Stimulated activated CD8-positive, alpha-beta memory T cell treated with anti-CD3 and anti-CD28 coated beads, Interleukin-4, amount 100 ng/mL, for 1 hour (primary cell): ENCODE measurements at places on chromosomes 7 and 10.

- peak; percentile 49 for DNase-seq
Observed at GRCh38 chr10:31317652-31318381, 1.2 kb upstream of the ZEB1 start.

DNA sequence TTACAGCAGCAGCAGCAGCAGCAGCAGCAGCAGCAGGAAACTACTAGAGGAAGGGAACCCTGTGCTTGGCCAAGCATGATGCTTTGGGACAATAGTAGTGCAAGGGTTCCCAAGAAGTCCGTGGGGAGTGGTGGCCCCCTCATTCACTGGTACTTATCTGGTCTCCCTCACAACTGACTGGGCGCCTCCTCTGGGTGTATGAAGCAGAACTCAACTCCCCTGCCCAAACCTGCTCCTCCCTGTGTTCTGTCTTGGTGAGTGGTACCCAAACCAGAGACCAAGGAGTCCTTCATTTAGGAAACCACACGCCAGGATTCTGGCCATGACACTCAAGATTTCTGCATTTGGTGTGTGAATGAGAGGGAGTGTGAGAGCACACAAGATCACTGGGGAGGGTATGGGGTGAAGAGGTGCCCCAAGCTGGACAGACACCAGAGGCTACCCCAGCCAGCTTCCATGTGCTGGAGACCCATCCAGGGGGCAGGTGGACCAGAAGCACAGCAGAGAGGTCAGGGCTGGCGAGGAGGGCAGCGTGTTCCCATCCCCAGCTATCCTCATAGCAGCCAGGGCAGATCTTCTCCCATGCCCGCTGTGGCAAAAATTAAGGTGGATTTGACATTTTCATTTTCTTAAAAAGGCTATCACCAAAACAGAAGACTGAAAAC, 10.6 kb upstream of the ZNF777 start:
- no peak for DNase-seq

DNA sequence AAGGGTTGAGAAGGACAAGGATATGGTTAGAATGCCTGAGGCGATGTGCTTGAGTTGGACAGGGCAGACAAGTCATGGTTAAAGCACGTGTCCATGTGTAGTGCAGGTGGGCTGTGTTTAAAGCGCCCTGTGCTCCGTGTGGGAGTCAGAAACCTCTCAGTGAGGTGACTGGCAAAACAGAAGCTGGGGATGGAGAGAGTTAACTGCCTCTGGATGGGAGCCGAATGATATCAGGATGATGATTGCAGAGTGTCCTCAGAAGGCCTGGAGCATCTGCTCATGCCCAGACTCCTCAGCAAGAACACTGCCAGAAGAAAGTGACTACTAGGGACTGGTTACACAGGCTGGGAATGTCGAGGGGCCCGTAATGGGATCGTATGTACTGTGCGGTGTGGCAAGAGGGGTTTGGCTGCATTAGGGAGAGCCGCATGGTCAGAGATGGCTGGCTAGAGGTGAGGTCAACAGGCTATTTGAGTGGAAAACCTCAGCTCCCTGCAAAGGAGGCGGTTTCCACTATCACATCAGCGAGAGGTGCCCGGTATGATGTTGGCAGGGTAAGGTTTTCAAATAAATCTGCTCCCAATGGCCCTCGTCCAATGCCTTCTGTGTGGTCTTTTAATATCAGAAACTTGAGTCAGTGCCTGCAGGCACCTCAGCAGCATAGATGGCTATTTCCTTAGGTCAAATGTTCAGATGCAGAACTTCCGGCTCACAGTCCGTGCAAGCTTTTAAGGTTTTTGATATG, 26.1 kb upstream of the MRC1 start:
- DNase-seq, result no peak

GRCh38 chr7:38655833-38656774, 24.9 kb upstream of the AMPH start:
- DNase-seq, result no peak

GRCh38 chr7:13989126-13989948, at the start of gene ETV1:
Gene ETV1, minus strand, starts transcription at chr7:13989666. Its CDS starts 614 bp downstream, at chr7:13989052.
- no peak for DNase-seq

- no peak for DNase-seq
Observed at GRCh38 chr10:43892062-43892770, 243.5 kb upstream of the ZNF32 start.

- DNase-seq, result no peak
Observed at GRCh38 chr10:77604063-77604462, 33.5 kb downstream of the KCNMA1 start.

- DNase-seq, result no peak
Observed at GRCh38 chr7:155358066-155358947, 60.6 kb downstream of the INSIG1 start.

- DNase-seq, result no peak
Observed at GRCh38 chr10:93711891-93712290, 9.5 kb upstream of the FRA10AC1 start.

DNA sequence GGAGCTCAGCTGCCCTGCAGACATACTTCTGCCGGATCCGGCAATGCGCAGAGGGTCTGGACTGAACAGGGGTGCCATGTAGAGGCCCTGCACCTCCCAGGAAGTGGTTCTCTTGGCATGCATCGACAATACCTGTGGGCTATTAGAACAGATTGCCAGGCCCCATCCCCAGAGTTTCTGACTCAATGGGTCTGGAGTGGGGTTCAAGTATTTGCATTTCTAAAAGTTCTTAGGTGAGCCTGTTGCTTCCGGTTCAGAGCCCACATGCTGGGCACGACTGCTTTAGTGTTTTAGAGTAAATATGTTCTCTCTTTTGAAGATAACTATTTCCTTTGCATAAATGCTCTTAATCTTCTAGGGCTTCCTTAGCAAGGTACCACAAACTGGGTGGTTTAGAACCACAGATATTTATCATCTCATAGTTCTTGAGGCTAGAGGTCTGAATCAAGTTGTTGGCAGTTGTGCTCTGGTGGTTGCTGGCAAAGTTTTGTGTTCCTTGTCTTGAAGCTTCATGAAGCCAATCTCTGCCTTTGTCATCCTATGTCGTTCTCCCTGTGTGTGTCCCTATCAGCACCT, 435.5 kb downstream of the TCERG1L start:
- DNase-seq, result no peak

DNA sequence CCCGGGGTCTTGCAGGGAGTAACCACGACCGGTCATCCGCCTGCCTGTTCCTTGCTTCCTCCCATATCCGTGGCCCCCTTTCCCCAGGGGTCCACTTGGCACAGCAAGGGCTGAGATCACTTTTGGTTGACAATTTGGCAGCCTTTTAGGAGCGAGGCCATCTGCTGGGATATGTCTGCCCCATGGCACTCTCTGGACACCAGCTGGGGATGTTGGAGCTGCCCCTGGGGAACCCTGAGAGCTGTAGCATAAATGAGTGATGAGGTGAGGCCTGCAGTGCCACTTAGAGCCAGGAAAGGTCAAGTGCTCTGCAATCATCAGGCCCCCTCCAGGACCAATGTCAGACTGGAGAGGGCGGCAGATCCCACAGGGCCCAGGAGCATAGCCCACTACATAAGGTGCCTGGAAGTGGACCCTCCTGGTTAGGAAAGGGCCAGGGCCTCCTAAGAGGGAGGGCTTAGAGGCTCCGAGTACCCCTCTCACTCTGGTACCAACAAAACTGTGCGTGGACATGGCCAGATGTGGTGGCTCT, 92.1 kb downstream of the HIP1 start:
- DNase-seq, result no peak

GRCh38 chr7:42460933-42461332, 223.9 kb upstream of the GLI3 start:
- DNase-seq, result no peak

GRCh38 chr10:42754155-42755027, 28.2 kb upstream of the BMS1 start:
- DNase-seq, result no peak

DNA sequence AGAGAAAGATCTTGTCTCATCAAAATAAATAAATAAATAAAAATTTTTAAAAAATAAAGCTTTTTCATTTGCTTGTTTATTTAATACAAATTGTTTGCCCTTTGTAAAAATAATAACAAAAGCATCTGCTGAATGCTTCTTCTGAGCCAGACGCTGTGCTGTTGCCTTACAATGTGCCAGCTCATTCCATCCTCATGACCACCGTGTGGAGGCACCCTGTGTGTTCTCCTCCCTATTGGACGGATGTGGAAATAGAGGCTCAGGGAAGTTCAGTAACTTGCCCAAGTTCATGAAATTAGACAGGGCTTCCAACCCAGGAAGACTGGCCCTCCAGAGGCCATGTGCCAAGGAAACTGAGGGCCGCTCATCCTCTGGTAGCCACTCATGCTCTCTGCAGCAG, 120.6 kb downstream of the SH3PXD2A start:
- no peak for DNase-seq

- no peak for DNase-seq
Observed at GRCh38 chr10:47244560-47245500, 55.2 kb upstream of the GDF10 start.

DNA sequence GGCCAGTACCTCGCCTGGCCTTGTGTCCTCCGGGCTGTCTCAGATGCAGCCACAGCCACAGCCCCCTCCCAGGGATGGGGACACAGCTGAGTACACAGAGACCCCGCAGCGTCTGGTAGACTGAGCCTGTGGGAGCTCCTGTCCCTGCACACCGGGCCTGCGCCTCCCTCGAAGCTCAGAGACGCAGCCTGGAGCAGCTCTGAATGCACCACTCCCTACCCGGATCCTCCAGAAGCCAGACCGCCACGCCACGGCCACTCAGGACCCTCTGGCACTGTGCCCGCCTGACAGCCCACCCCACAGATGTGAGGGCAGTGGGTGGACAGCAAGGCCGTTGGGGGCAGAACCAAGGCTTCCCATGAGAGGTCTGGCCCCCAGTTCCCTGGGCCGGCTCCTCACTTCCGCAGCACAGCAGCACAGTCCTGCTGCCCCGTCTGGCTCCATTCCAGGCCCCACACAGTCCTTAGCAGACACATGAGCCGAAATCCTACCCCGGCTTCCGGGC, 40.8 kb downstream of the PAPOLB start:
- no peak for DNase-seq

GRCh38 chr10:120375666-120376065, 81.4 kb upstream of the PLPP4 start:
- no peak for DNase-seq

- DNase-seq, result no peak
Observed at GRCh38 chr10:13788320-13788600, 201.5 kb downstream of the PRPF18 start.

GRCh38 chr10:55786461-55787050, 574.5 kb downstream of the ZWINT start:
- no peak for DNase-seq

- no peak for DNase-seq
Observed at GRCh38 chr7:139823959-139824521, 5.0 kb upstream of the TBXAS1 start.
